T-cell (primary cell): ENCODE measurements at places on chromosomes 16 and 17. TPM values are rescaled to one million over a fixed set of nuclear protein-coding genes. Genes with fewer than 3 reads are reported as not detected.

The MRTFB gene
- 18.2 TPM for total RNA-seq

DNA sequence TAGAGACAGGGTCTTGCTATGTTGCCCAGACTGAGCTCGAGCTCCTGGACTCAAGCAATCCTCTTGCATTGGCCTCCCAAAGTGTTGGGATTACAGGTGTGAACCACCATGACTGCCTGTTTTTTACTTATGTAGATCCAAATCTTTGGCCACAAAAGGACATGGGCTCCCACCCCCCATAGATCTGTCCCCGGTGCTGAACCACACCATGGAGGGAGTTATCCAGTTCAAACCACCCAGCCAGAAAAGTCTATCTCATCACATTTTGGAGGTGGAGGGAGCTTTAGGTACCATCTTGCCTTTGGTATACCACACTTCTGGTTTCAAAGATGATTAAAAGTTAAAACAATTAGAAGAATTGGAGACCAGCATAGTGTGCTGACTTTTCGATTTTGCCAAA lies 26.2 kb downstream of the SHISA9 start:
- H3K27ac ChIP-seq, result no peak overlapping the region
- no peaks in the 10 kb centered on the region for H3K36me3 ChIP-seq
- no peak for DNase-seq
- no peaks in the 10 kb centered on the region for H3K27me3 ChIP-seq
- no peak overlapping the region for H3K4me3 ChIP-seq
- no peaks in the 10 kb centered on the region for H3K4me1 ChIP-seq

DNA sequence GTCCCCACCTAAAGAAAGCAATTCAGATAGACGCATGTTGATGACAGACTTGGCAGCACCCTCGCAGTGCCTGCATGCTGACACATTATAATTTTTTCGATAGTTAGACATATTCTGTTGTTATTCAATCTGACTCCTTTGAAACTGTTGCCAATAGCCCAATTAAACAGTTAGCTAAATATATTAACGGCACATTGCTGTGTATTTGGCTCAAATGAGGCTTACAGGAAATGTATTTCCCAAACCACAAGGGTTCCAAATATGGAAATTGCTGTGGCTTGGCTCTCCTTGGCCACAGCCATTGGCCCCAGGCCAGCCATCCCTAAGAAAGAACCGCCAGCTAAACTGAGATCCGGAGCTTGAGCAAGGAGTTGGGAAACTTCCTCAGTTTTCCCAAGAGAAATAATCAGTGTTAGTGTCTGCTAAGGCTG lies 31.1 kb downstream of the C16orf82 start:
- no peak overlapping the region for H3K4me3 ChIP-seq
- H3K27me3 ChIP-seq, result peaks cover 16% of the 10 kb centered on the region
- H3K27ac ChIP-seq, result no peak overlapping the region
- DNase-seq, result no peak

The CD300LB gene
- not detected for total RNA-seq

The GRIN2A gene
- total RNA-seq, result not detected

- no peaks in the 10 kb centered on the region for H3K27me3 ChIP-seq
- H3K4me3 ChIP-seq, result no peak overlapping the region
- no peaks in the 10 kb centered on the region for H3K4me1 ChIP-seq
- H3K36me3 ChIP-seq, result no peaks in the 10 kb centered on the region
- no peak overlapping the region for H3K27ac ChIP-seq
- no peak for DNase-seq
Measured at GRCh38 chr16:35744726-35745125, 2285.3 kb downstream of the TP53TG3F start.

The TBC1D3E gene
- not detected for total RNA-seq

- H3K27me3 ChIP-seq, result no peaks in the 10 kb centered on the region
- H3K4me3 ChIP-seq, result no peak overlapping the region
- no peak for DNase-seq
- H3K27ac ChIP-seq, result no peak overlapping the region
Measured at GRCh38 chr16:6335072-6335471, 997.6 kb upstream of the RBFOX1 start.

The TBC1D3G gene
- total RNA-seq, result not detected
